ENCODE measurements at places on chromosomes 11 and 22.

GRCh38 chr11:65390099-65390941 is 3.9 kb downstream of the FRMD8 start:
- peak; percentile 68 for DNase-seq

DNA sequence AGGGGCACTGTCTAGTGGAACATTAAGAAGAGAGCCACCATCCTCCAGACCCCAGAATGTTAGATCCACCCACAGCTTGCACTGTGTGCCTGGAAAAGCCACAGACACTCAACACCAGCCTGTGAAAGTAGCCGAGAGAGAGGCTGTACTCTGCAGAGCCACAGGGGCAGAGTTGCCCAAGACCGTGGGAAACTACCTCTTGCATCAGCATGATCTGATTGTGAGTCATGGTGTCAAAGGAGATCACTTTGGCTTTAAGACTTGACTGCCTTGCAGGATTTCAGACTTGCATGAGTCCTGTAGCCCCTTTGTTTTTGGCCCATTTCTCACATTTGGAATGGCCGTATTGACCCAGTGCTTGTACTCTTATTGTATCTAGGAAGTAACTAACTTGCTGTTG is 115.9 kb upstream of the CCDC179 start:
- no peak for DNase-seq

DNA sequence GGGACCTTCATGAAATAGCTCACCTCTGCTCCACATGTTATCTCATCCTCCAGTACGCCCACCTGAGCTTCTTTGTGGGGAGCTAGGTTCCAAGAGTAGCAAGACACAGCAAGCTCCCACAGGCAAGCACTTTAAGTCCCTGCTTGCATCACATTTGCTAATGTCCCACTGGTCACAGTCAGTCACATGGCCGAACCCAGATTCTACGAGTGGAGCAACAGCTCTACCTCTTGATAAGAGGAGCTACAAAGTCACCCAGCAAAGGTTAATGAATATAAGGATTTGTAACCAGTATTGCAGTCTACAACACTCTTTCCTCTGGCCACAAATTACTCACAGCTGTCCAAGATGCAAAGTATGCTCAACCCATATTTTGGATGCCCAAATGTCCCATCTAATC is 15.2 kb upstream of the MS4A15 start:
- no peak for DNase-seq

GRCh38 chr22:37342065-37342464 is 59.8 kb downstream of the CYTH4 start:
- no peak for DNase-seq

GRCh38 chr11:83760932-83761331 is 474.8 kb upstream of the CCDC90B start:
- no peak for DNase-seq

DNA sequence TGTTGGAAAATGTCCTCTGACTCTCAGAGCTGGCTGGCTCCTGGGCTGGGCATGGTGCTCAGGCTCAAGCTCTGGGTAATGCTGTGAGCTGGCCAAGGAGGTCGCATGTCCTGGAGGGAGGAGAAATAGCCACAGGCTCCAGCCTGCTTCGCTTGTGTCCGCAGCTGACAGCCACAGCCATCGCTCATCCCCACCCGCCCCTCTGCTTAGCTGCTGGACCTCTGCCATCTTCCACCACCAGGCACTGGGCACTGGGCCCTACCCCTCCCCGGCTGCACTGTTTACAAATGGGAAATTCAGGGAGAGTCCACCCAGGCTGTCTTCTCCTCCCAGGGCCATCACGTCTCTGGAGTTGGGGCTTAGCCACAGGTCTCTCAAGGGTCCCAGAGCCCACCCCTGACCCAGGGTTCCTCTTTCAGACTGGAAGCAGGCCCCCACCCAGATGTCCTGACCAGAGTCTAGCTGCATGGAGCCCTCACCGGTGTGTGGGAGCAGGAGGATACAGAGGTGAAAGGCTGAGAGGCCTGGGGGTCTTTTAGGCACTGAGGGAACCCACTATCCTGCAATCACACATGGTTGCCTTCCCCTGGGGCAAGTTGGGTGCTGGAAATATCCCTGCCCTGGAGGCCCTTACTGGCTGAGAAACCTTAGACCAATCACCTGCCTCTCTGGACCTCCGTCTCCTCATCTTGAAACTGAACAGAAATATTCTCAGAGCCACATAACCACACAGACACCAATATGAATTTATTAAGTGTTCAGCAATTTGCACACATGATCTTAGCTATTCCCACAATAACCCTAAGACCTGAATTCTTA is 62.7 kb downstream of the CD82 start:
- DNase-seq = peak; percentile 59

GRCh38 chr11:16767957-16768356 is 29.5 kb downstream of the C11orf58 start:
- DNase-seq = no peak

DNA sequence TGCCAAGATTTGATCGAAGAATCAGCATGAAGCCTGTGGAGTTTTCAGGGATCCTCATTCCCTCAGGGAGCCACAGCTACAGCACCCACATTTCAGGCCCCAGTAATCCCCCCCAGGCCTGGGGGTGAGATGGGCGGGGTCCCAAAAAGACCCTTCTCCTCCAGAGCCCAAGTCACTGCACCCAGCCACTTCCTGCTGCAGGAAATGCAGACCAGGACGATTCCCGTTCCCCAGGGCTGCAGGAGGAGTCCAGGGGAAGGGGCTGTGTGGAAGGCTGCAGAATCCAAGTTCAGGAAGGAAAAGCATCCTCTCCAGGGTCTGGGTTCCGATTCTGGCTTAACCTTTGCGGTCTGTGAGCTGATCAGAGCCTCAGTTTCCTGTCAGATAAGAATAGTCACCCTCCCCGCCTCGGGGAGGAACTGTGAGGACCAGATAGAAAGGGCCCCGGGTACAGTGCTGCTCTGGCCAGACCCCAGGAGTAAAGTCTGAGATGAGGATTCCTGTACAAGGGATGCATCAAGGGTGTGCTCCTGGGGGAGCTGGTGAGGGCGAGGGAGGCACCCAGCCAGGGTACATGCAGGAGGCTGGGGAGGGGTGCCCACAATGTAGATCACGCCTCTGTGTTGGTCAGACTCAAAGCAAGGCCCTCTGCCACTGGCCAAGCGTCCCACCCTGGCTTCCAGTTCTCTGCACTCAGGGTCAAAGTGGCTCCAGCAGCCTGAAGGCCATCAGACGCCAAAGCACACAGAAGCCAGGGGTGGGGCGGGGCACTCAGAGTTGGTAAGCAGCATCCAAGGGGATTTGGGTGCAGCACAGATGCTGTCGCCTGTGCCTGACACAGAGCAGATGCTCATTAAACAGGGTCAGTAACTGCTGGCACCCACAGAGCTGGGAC is 30.1 kb upstream of the TP53I11 start:
- DNase-seq = no peak

DNA sequence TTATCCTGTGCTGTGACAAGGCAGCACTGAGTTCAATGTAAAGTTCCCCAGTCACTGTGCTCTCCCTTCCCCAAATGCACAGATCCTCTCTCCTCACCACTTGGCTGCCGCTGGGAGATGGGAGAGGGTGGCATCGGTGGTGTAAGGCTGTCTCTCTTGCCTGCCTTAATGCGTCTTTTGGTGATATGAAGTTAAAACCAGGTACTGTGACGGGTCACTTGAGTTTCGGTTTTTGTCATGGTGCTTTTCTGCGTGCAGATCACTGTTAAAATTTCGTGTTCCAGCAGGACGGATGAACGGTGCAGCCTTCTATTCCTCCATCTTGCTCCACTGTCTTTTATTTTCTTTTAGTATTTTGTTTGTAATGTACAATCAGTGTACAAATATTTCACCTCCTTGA is 18.6 kb downstream of the GLB1L2 start:
- no peak for DNase-seq

DNA sequence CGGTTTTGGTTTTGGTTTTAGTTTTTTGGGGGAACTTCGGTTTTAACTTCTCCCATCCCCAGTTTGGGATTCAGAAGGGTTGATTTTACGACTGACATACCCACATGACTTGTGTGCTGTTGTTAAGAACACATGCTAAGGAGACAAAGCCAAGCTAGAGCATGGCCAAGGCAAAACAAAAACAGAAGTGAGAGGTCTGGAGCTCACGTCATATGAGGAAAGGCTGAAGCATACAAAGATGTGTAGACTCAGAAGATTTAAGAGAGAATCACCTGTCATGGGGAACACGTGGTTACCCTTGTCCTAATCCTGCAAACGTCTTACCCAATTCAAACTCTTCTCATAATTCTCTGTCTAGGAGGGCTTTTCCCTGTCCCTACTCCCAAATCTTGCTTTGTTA is 465.0 kb downstream of the FAM181B start:
- DNase-seq = no peak

GRCh38 chr11:123020968-123021367 is 39.3 kb upstream of the BSX start:
- DNase-seq = no peak

DNA sequence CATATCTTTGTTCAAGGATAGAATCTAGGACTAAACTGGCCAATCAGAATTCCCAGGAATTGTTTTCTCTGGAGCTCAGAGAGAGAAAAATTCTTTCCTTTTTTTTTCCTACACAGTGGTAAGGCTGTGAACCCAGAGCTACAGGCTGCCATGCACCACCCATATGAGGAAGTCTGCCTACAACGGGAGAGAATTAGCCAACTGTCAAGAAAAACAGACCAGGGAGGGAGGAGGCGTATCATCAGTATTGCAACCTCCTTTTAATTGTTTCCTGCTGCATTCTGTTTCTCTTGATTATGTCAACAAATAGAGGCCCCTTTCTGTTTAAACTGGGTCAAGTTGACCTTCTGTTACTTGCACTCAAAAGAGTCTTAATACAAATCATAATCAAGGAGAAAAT is 176.5 kb upstream of the UBASH3B start:
- DNase-seq = no peak

- DNase-seq = no peak
Measured at GRCh38 chr11:115471367-115471766, 32.8 kb downstream of the CADM1 start.

DNA sequence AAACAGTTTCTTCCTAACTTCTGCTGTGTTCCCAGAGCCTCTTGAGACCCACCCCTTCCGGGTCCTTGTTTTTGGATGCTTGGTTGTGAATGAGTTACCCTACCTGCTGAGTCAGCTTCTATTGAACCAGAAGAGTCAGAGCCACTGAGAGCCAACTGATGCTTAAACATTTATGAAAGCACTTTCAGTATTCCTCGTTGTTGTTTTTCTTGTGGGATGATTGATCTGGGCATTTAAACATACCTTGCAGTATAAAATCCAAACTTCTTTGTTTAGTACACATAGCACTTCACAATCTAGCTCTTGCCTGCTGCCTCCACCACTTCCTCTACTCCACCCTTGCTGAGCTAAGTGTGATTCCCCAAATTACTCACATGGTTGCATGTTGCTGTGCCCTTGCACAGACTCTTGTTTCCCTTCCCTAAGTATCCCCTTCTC is 5.5 kb downstream of the PRSS23 start:
- no peak for DNase-seq

DNA sequence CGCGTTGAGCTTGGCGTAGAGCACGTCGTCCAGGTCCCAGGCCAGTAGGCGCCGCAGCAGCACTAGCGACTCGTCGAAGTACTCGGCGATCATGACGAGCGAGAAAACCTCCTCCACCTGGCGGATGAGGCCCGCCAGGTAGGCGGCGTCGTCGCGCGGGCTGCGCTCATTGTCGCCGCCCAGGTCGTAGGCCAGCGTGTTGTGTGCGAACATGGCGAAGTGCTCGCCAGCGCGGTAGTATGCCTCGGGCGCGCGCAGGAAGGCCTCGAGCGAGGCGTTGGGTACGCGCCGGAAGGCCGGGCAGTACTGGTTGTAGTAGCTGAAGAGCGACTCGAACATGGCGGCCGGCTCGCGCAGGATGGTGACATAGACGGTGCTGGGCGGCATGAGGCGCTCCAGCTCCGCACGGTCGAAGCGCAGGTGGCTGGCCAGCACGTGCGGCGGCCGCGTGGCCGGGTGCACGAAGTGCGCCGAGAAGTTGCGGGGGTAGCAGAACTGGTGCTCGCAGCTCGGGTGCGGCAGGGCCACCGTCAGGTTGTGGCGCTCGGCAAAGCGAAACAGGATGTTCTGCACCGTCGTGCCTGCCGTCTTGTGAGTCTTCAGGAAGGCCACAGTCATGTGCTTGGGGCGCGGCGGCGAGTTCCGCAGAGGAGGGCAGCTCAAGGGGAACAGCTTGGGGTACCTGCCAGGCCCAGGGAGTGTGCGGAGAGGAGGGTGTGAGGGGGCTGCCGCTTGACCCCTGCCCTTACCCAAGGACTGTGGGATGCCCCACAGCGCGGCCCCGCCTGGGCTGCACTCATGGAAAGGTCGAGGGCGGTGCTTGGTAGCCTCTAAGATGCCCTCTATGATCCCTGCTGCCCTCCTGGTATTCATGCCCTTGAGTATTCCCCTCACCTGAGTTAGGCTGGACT is 5.7 kb downstream of the GAL3ST3 start:
- no peak for DNase-seq

DNA sequence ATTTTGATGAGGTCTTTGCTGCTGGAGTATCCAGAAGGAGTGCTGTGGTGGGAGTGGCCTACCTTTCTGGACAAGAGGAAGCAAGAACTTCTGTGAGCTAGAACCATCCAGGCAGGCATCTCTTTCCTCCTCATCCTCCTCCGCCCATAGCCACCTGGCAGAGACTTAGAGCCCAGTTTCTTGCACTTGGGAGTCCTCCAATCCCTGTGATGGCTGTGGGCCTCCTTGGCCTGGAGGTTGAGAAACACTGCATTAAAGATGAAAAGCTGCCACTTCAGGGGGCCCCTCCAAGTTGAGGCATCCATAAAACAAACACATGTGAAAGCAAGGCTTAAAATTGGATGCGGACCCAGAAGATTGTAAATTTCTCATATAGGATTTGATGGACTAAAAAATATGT is 110.3 kb downstream of the ZBTB16 start:
- no peak for DNase-seq

DNA sequence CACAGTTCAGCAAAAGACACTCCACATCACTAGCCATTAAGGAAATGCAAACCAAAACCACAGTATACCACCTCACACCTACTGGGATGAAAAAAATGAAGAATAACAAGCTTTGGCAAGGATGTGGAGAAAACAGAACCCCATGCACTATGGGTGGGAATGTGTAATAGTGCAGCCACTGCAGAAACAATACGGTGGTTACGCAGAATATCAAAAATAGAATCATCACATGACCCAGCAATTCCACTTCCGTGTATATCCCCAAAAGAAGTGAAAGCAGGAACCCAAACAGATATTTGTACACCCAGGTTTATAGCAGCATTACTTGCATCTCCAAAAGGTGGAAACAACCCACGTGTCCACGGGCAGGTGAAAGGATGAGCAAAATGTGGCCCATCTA is 20.8 kb downstream of the CARS1 start:
- no peak for DNase-seq

Data from SJSA1 (cell line).